ENCODE measurements at places on chromosomes 13 and 19. TPM values are rescaled to one million over a fixed set of nuclear protein-coding genes. Genes with fewer than 3 reads are reported as not detected.

Gene KLK15
- polyA plus RNA-seq: not detected

Gene PCP2
- polyA plus RNA-seq: 0.83 TPM

Gene STOML3
- polyA plus RNA-seq: 0.08 TPM

Gene SLC44A2
- polyA plus RNA-seq: 213 TPM

Gene VAV1
- polyA plus RNA-seq: 1.5 TPM

Gene SLC10A2
- 0.68 TPM for polyA plus RNA-seq

Gene PTPRH
- 0.07 TPM for polyA plus RNA-seq
